ENCODE measurements at places on chromosomes 3 and 15.

- no peak for DNase-seq
Observed at GRCh38 chr3:123951522-123952447, 9.2 kb downstream of the CCDC14 start.

GRCh38 chr3:78204977-78205376 lies 1165.1 kb downstream of the ROBO2 start:
- DNase-seq = no peak

- no peak for DNase-seq
Observed at GRCh38 chr3:162377608-162378007, 881.0 kb downstream of the OTOL1 start.

DNA sequence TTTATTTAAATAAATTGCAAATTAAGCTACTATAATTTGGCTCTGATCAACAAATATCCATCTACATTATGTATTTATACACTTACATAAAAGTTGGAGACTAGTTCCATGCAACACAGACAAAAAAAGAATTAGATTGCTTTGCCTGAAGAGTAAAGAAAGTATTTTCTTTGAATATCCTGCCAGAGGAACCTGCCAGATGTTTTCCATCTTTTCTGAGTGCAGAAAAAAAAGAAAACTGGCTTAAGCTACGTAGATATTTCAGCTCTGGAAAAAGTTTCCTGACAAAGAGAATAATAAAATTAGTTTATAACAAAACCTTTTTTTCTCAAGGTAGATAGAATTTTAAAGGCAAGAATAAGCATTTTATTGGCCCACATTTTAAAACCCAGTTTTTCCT lies 607.5 kb upstream of the NAALADL2 start:
- DNase-seq = no peak

- DNase-seq = no peak
Observed at GRCh38 chr3:31758322-31758965, 222.6 kb downstream of the OSBPL10 start.

Data from putamen (tissue), 1 donor.